Left kidney (tissue), 8 donors: ENCODE measurements at places on chromosomes 16 and 17. TPM values are rescaled to one million over a fixed set of nuclear protein-coding genes. Genes with fewer than 3 reads are reported as not detected.

- no peak for DNase-seq
Measured at GRCh38 chr17:41575336-41575735, 3.5 kb upstream of the KRT9 start.

- no peak for DNase-seq
Measured at GRCh38 chr16:20622498-20622870, 46.3 kb upstream of the ACSM2B start.

GRCh38 chr17:78687944-78688343 is 94.1 kb downstream of the CYTH1 start:
- no peak for DNase-seq

DNA sequence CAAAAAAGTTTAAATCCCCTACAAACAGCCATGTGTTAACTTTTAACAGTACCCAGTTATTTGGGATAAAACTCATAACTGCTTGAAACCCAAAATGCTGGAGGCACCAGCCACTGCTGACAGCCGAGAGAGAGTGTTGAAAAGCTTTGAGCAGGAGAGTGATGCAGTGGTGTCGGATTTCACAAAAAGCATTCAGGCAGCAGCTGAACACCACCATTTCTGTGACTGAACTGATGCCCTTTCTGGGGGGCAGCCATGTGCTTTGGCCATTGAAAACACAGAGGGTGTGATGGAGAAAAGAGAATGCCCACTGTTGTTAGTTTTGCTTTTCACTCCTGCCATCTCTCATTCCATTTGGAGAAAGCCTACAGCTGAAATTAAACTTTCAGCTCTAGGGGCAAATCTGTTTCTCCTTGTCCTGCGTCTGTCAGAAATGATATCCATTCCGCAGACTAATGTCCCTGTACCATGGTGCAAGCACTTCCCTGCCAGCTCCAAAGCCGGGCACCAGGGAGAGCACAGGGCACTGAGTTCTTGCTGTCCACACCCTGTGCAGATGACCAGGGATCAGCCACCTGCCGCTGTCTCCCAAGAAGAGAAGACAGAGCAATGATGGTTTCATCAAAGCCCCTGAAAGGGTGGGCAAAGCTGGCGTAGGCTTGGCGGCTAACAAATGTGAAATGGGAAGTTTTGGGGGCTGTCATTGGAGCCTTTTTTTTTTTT is 16.6 kb upstream of the MLYCD start:
- DNase-seq: no peak

GRCh38 chr16:49484451-49484849 is 110.8 kb downstream of the C16orf78 start:
- DNase-seq: peak; percentile 55

DNA sequence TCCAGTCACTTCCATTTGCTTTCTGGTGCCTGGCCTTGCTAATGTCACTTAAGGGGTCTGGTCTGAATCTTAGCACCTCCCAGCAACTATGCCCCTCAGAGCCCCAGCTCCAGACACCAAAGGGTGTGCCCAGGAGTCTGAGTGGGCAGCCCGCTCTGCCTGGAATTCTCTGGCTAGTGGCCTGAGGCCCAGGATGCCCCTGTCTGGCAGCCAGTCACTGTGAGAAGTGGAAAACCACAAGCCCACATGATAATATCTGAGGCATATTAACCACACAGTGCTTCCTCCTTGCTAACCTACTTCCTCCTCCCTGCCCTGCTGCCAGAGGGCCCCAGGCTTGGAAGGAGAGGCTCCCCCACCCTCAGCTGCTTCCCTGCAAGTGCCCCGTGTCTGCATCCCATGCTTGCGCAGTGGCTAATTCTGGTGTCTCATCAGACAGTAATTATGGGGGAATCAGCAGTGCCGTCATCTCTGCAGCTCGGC is 14.0 kb downstream of the SRCIN1 start:
- DNase-seq: no peak

DNA sequence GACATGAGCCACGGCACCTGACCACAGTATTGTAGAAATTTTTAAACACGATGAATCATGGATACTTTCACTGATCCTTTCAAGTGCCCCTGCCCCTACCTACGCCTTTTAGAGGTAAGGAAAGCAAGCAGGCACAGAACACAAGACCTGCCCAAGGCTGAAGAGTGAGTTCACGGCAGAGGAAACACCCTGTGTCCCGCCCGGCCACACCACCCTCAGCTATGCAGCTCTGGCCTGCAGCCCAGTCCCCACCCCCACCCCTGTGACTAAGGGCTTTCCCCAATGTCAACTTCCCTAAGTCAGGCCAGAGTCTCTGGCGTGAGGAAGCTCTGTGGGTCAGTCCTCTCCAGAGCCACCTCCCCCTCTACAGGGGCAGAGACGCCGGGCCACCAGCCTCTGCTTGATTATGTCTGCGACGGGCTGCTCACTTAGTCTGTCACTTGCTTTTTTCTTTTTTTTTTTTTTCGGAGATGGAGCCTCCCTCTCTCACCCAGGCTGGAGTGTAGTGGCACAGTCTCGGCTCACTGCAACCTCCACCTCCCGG is 8.4 kb downstream of the SLC16A5 start:
- no peak for DNase-seq

Gene CLEC10A
- polyA plus RNA-seq: 0.47 TPM
